ENCODE measurements at places on chromosomes 11 and 22.

DNA sequence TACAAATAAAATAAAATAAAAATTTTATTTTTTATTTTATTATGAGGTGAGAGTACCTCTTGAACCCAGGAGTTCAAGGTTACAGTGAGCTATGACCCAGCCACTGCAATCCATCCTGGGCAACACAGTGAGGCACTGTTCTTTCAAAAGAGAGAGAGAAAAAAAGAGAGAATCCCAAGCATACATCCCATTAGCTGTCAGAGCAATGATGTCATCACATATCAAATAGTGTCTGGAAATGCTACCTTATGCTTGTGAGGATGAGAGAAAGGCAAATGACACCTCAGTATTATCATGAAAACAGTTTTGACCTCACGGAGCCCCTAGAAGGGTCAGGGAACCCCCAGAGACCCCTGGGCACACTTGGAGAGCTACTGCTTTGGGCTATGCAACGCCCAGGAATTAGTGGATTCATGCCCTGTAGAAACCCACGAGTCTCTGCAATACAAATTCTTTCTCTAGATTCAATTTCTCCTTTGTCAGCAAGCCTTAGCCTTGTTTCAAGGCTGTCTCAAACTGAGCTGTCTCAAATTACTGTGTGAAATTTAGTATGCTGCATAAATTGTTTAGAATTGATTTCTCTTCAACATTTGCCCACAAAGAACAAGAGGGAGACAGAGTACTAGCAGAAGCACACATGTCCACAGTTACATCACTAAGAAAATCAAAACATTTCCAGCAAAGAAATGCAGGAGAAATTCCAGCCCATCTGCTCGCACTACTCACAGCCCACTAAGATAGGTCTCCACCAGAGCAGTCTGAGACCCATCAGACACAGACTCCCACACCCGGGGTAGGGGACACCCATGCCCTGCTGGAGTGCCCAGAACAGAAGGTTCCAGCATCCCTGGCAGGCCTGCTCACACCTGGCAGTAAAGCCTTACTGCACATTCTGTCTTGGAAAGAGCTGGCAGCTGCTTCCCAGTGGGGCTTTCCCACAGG is 18.1 kb downstream of the DGCR2 start:
- DNase-seq: no peak

DNA sequence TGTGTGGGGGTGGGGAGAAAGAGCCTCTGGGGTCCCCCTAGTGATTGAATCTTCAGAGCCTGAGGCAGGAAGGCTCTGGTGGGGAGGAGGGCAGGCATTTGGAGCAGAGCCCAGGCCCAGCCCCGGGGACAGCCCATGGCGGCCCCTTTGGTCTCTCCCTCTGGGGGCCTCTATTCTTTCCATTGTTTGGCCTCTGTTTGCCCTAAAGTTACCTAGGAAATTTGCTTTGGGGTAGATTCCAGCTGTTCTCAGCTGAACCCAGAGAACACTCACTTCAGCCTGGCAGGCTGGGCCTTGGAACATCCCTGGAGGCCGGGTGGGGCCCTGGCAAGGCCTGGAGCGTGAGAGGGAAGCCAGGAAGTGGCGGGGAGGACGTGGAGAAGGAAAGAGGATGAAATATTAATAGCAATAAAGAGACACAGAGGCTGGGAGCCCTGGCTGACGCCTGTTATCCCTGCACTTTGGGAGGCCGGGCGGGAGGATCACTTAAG is 22.9 kb upstream of the A4GALT start:
- DNase-seq: no peak

DNA sequence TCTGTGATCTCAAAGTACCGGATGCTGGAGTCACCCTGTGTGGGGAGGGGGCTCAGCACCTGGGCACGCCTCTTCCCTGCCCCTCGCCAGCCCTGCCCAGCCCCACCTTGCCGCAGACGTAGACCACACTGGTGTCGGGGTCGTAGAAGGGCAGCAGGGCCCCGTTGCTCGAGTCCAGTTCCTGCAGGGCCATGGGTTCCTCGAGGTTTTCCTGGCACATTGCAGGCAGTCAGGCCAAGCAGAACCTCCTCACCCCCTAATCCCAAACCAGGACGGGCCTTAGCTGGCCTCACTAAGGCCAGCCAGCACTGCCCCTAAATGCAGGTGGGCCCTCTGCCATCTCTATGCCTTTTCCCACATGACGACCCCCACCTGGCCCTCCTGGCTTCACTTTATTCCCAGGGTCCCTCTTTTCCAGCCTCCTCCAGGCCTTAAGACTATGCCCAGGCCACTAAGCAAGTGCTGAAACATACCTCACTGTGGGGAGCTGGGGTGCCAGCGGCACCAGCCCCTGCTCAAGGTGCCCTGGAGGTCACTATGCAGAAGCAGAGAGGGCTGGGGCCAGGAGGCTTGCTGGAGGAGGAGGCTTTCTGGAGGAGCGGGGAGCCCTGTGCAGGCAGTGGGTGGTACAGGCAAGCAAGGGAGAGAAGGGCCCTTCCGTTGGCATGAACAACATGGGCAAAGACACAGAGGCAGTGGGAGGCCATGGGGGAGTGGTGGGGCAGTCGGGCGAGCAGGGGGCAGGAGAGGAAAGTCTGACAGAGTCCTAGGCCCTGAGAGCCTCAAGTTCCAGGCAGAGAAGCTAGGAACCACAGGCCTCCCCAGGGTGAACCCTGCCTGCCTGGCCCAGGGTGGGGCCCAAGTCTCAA is 2.8 kb downstream of the CORO1B start:
- DNase-seq: no peak

- DNase-seq: no peak
Observed at GRCh38 chr11:11027288-11027687, 169.4 kb upstream of the ZBED5 start.

DNA sequence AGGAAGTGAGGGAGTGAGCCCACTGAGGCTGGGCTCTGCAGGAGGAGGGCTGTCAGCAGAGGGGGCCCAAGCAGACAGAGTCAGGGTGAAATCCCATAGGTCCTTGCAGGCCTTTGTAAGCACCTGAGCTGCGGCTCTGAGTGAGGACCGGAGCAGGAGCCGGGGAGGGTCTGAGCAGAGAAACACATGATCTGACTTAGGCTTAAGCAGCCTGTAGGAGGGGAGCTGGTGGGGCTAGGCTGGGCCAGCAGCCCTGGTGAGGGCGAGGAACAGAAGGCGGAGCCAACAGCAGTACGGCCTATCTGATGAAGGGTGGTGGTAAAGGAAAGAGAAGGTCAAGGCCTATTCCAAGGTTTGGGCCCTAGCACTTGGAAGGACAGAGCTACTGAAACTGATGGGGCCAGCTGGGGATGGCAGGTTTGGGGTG is 26.9 kb upstream of the CBX7 start:
- DNase-seq: no peak

GRCh38 chr11:68684385-68685356 is at the start of gene GAL:
GAL (plus strand) TSS chr11:68684544; CDS start chr11:68684924, 380 bp downstream.
- DNase-seq: no peak

GRCh38 chr22:40484906-40485669 is 114.7 kb downstream of the SGSM3 start:
- DNase-seq: no peak

DNA sequence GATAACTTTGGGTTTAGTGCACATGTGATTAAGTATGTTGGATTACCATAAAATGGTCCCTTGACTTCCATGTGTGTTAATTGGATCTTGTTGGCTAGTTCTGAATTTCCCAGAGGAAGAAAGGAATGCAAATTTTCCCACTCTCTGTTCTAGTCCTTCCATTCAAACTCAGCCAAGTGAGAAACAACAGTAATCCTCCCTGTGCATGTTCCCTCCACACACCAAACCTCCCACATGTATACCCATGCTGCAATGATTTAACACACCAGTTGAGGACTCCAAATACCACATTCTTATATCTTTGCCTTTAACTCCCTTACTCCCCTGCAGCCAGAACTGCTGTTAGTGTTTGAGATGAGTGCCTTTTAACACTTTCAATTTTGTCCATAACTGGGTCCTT is 1158.9 kb downstream of the DLG2 start:
- no peak for DNase-seq

DNA sequence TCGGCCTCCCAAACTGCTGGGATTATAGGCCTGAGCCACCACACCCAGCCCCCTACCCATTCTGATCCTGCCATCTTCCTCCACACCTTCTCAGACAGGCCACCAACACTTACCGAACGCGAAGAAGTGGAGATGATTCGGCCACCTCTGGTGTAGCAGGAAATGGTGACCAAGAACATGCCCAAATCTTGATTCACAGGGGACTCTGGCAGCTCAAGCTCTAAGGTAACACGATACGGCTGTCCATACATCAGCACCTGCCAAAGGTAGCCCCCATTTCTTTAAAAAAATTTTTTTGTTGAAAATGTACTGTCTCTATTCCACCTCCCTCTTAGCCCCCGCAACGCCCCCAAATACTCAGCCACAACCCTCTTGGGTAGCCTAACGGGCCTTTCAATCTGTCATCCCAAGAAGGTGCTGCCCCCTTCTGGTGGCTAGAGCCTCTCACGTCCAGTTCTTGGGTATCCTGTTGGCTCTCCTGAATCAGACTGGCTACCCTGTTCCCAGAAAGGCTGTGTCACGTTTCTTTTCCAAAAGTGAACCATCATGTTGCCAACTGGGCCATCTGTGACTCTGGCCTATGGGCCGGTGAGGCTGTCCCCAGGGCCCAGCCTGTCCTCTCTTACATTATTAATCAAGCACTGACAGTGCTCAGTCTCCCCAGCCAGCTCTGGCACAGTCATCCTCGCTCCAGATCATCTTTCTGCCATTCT is 5.3 kb upstream of the LRRN4CL start:
- DNase-seq: peak; percentile 62

- no peak for DNase-seq
Observed at GRCh38 chr22:29758068-29758622, 8.7 kb downstream of the ZMAT5 start.

GRCh38 chr11:94198718-94199117 is 70.1 kb downstream of the PANX1 start:
- DNase-seq: no peak

GRCh38 chr11:22225190-22225589 is 32.3 kb downstream of the ANO5 start:
- no peak for DNase-seq

DNA sequence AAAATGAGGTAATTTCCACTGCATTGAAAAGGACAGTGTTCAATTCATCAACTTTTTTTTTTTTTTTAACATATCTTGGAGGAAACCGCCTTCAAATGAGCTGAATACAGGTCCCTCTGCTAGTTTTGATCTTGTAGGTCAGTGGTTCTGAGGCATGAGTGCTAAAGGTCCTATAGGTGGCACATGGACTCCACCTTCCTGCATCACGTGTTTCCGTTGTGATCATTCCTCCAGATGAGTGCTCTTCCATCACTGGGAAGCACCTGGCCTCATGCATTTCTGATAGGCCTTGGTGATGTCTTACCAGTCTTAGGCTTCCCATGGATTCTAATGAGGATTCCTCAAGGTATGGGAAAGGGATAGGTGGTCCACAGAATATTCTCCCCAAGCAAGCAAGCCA is 37.8 kb downstream of the FDX1 start:
- no peak for DNase-seq

DNA sequence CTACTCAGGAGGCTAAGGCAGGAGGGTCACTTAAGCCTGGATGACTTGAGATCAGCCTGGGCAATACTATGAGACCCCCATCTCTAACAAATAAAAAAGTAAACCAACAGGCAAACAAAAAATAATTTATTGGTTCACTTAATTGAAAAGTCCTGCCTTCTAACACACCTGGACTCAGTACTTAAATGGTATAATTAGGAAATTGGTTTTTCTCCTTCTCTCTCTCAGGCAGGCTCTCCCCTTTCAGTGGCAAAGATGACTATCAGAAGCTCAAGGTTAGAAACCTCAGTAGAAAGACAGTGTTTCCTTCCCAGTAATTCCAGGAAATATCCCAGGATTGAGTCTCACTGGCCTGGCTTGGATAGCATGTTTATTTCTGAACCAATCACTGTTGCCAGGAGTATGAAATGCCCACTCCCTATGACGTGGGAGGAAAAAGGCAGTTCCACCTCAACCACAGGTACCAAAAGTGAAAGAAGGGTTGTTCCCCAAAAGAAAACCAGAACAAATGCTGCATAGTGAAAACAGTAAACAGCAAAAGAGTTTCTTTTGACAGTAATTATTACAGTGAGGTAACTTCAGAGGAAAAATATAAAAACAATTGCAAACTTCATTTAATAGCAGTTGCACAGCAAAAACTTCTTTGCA is 56.3 kb upstream of the SOX6 start:
- no peak for DNase-seq

Data from stimulated activated CD4-positive, alpha-beta T cell treated with anti-CD3 and anti-CD28 coated beads, Interleukin-1b, Interleukin-23, amount 100 ng/mL, for 1 hour (primary cell).